CD4-positive, alpha-beta T cell treated with Interleukin-17A for 1 hour (primary cell): ENCODE measurements at places on chromosomes 7 and 10.

- DNase-seq, result no peak
These were observed 339.9 kb downstream of the GFRA1 start for GRCh38 chr10:115933098-115933497.

- DNase-seq, result no peak
These were observed 2.2 kb upstream of the HIP1 start for GRCh38 chr7:75740846-75741497.

DNA sequence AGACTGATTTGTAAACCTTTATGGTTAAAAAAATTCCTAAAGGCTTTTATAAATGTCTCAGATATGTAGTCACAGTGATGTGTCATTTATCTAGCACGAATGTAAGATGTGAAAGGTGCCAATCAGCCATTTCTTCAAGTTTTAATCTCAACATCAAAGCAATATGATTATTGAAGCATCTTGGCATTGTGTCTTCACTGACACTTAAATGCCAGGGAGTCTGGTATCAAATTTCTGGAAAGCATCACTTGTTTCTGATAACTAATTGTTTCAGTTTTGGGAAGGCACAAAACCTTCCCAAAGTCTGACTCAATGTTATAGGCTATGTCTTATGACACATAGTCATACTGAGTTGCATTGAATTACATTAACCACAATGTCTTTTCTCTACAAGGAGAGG lies 492.0 kb upstream of the CNTNAP2 start:
- no peak for DNase-seq

- DNase-seq, result no peak
These were observed 1.4 kb upstream of the HOXA6 start for GRCh38 chr7:27148756-27149641.

- no peak for DNase-seq
These were observed 194.7 kb upstream of the BMPER start for GRCh38 chr7:33710608-33711007.

- no peak for DNase-seq
These were observed 33.9 kb upstream of the MKX start for GRCh38 chr10:27779462-27780015.

- DNase-seq, result no peak
These were observed 371.7 kb upstream of the NRP1 start for GRCh38 chr10:33706191-33706590.

GRCh38 chr7:120926943-120927346 lies 23.6 kb upstream of the ING3 start:
- DNase-seq, result no peak

GRCh38 chr10:116278846-116279245 lies 5.8 kb upstream of the GFRA1 start:
- DNase-seq, result no peak

DNA sequence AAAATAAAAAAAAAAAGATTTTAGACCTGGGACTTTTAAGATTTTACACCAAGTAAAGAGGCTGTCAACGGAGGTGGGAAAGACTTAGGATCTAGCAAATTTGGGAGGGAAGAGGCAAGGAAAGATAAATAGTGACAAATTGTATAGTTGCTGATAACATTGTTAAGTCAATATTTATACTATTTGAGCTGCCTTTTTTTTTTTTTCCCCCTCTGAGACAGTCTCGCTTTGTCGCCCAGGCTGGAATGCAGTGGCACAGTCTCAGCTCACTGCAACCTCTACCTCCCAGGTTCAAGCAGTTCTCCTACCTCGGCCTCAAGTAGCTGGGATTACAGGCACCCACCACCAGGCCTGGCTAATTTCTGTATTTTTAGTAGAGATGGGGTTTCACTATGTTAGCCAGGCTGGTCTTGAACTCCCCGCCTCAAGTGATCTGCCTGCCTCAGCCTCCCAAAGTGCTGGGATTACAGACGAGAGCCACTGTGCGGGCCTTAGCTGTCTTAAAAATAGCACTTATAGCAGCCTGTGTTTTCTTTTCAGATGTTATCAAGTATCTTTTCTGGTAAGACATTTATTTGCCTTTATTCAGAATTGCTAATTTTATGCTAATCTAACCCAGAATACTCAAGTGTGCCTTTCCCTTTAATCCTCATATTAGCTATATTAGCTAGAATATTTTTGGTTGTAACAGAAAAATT lies 94.5 kb downstream of the MMRN2 start:
- DNase-seq, result no peak

GRCh38 chr7:32048970-32049491 lies 21.2 kb downstream of the PDE1C start:
- no peak for DNase-seq

DNA sequence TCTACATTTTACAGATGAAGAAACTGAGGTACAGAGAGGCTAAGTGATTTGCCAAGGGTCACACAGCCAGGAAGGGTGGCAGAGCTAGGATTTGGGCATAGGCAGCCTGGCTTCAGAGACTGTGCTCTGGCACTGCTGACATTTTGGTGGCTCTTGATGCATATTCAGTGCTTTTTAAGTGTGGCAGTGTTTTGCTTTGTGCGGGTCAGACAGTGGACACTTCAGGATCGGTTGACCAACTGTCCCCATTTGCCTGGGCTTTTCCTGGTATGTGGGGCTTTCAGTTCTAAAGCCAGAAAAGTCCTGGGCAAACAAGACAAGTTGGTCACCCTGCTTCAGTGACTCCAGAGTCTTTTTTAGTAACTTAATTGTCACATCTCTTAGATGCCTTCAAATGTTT lies 35.0 kb downstream of the SUFU start:
- DNase-seq, result no peak

- no peak for DNase-seq
These were observed 28.6 kb upstream of the BMPER start for GRCh38 chr7:33876596-33877274.

DNA sequence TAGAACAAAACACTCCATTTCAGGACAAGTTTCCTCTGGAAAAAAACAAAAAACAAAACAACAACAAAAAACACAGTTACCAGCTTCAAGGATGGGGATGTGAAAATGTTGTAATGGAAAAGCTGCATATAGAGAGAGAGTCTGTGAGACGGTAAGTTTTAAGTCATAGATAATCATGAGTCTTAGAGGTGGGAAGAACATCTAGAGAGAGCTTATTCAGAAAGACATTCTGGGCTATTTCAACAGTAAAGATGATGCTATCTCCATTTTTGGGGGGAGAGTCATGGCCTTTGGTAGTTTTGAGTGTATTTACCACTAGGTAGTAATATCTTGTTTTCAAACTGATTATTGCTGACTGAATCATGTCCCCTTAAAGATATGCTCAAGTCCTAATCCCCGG lies 23.3 kb upstream of the INPP5F start:
- no peak for DNase-seq

DNA sequence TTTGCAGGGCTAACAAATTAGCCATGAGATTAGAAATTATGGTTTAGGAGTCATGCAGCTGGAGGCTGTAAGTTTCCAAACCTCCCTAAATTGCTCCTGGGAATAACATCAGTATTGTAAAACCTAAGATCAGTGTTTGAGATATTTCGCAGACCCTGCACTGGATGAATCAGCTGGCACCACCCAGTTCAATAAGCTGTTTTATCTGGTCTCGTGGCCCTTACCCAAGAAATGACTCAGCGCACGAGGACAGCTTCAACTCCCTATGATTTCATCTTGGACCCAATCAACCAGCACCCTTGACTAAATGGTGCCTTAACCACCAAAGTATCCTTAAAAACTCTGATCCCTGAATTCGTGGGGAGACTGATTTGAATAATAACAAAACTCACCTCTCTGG lies 482.0 kb upstream of the PCDH15 start:
- DNase-seq, result no peak

GRCh38 chr7:26593393-26593792 lies 271.0 kb downstream of the SKAP2 start:
- no peak for DNase-seq

- DNase-seq, result no peak
These were observed 56.4 kb upstream of the CCDC6 start for GRCh38 chr10:59962756-59963155.

DNA sequence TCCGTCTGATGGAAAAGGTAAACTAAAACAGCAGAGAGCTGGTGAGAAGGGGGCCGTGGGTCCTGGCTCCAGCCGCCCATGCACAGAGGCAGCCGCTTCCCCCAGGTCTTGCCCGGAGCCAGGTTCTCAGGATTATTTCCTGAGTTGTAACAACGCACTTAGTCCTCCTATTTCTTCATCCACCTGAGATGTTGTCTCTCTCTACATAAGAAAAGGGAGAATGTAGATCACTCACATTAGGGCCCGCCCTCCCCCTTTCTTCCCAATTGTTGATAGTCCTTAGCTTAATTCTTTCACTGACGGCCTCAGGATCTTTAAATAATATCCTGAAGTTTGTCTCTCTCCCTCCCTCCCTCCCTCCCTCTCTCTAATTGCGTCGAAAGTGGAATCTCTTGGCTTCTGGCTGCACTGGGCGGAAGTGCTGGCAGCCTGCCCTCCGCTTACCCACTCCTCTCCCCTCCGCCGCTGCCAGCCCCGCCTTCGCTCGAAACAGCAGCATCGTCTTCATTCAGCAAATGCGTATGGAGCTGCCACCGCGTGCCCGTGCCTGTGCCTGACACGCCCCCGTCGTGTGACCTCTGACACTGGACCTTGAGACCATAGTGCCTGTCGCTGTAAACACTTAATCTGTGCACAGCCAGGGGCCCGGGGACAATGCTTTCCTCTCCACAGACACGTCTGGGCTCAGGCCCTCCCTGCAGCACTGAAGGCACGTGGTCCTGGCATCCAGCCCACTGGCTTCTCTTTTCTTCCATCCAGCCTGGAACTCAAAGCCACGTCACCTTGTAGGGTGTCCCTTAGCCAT lies 174.5 kb upstream of the PPP2R2D start:
- no peak for DNase-seq

DNA sequence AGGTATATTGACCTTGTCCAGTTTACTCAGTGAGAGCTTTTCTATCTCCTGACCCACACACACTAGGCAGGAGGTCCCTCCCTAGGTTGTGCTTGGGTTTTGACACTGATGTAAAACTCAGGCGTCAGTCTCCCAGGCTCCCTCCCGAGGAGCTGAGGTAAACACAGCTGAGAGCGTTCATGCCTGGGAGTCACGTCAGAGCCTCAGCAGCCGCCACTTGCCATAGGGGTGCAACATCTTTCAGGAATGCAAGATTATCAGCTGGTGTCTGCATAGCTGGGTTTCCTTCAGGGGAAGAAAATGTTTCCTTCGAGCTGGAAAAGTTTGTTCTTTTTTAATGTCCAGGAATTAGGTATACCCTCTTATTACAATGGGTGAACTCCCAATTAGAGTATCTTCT lies 70.6 kb downstream of the FGFR2 start:
- no peak for DNase-seq

- no peak for DNase-seq
These were observed 11.2 kb upstream of the EPHA1 start for GRCh38 chr7:143419880-143420279.

DNA sequence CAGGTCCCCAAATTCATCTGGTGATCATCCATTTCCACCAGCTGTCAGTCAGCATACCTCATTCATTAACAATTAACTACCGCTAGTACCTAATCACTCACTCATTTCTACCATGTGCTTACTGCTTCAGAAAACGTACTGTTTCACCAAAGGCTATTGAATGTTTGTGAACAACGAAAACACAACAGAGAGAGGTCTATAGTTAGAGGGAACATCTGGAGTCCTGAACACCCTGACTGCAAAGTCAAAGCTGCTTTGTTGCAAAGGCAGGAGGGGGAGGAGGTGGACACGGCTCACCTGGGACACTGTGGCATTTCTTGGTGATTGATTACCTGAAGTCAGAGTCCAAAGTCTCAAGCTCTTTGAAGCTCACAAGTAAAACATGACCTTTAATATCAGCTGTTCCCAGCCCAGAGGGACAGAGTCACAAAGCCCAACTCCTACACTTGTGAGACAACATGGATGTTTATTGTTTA lies 342.3 kb upstream of the ADARB2 start:
- DNase-seq, result no peak
